ENCODE measurements at places on chromosomes 1 and 21.

DNA sequence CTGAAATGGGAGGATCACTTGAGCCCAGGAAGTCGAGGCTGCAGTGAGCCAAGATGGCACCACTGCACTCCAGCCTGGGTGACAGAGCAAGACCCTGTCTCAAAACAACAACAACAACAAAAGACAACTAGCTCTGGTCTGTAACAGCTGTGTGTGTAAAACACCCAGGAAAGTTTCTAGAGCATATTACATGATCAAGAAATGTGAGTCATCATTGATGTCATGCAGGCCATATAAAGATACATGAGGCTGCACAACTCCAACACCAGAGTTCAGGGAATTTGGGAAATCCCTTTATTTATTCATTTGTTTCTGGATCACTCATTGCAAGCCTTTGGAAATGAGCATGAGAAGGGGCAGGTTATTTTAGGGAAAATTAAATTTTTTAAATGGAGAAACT lies 50.3 kb upstream of the CTPS1 start:
- DNase-seq, result no peak

DNA sequence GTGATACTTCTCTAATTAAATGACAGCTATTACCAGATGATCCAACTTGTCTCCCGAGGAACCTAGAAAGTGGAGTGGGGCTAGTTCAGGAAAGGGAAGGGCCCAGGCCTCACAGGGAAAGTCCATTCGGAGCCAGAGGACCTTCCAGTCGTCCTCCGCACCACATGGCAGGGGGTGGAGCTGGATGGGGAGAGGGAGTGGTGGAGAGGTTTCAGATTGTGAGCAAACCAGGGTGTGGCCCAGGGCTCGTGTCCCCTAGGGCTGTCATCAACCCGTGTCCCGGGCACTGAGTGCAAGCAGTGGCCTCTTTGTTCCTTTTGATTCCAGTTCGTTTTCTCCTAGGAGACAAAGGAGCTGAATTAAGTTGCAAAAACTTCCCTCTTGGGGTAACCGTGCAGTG lies 114.9 kb downstream of the HUNK start:
- no peak for DNase-seq

DNA sequence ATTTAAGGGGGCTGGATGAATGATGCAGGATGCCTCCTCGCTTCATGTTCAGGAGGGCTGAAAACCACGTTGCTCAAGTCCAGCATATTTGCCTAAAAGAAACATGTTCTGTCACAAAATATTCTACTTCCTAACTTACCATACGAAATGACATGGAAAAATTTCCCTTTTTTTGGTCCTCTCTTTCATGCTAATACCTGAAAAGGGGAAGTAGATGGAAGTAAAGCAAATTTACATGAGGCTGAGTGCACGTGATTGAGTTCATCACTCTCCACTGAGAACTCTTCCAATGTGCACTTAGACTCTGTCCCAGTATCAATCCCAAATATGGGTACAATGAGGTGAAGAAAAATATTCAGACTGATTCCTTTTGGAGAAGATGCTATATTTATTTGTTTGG lies 23.0 kb downstream of the XCL2 start:
- DNase-seq, result no peak

DNA sequence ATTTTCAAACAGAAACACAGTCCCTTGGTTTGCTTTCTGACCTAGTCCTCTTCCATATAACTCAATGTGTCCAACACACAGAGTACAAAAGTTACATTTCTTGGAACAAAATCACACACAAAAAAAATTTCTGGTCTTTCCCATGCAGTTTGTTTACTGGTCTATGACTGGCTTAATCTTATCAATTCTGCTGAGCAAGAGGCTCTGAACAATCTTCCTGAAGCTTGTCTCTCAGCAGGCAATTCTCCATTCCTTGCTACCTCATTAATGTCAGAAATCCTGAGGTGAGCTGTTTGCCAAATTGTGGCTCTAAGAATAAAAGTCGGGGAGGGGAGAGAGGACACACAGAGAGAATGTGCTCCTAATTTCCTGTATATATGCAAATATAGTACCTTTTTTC lies 423.6 kb downstream of the HLX start:
- no peak for DNase-seq

GRCh38 chr1:147723691-147724323 lies 36.6 kb downstream of the GJA5 start:
- DNase-seq, result no peak

GRCh38 chr1:164805399-164805798 lies 246.4 kb downstream of the PBX1 start:
- no peak for DNase-seq

DNA sequence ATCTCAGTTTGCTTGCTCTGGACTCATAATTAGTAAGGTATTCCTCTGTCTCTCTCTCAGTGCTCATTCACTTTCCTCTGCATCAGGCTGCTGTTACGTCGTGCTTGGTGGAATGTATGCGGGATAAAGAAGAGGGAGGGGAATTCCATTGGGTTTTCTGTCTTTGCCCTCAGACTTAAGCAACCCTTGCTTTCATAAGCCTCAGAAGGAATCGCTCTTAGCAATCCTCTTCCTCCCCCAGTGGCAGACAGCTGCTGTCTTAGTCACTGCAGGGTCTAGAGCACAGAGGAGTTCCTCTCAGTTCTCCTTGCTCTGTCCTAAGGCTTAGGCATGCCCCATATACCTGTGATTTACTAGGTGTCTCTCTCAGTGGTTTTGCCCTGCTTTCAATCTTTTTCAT lies 19.1 kb upstream of the NTMT2 start:
- DNase-seq, result peak; percentile 84

DNA sequence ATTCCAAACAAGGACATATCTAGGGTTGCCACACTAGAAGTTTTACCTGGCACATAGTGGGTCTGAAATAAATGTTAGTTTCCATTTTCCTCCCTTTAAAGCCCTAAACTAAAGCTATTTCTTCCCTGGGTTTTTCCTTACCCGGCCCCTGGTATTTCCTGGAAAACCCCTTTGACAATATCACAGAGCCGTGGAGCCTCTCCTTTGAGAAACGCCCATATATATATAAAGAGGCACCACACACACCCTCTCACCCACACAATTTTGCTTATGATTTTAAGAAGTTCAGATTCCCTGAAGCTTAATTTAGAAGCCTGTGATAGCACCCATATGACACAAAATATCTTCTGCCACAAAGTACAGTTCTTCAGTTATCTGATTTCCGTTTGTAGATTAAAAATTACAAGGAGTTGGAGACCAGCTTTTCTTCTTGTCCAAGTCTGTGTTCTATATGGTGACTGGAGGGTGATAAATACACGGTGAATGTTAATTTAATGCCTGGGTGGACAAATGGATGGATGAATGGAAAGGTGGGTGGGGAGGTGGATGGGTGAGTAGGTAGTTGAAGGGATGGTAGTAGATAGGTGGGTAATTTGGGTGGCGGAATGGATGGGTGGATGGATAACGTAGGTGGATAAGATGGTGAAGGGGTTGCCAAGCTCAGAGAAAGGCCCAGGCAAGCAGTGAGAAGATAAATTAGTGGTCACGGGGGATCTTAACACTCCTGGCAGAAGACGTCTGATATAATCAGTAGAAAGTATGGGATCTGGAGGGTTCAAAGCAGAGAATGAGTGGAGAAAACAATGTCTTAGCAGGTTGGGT lies 154.4 kb upstream of the FGGY start:
- no peak for DNase-seq

- DNase-seq, result no peak
Observed at GRCh38 chr1:116697548-116698243, 30.2 kb upstream of the IGSF3 start.

DNA sequence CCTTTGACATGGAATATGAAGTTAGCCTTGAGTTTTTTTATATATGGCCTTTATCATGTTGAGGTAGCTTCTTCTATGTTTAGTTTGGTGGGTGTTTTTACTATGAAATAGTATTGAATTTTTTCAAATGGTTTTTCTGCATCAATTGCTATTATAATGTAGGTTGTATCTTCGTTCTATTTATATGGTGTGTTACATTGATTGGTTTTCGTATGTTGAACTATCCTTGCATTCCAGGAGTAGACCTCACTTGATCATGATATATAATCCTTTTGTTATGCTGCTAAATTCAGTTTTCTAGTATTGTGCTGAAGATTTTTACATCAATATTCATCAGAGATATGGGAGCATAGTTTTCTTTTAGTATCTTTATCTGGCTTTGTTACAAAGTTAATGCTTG lies 55.8 kb downstream of the C1orf198 start:
- DNase-seq, result no peak

DNA sequence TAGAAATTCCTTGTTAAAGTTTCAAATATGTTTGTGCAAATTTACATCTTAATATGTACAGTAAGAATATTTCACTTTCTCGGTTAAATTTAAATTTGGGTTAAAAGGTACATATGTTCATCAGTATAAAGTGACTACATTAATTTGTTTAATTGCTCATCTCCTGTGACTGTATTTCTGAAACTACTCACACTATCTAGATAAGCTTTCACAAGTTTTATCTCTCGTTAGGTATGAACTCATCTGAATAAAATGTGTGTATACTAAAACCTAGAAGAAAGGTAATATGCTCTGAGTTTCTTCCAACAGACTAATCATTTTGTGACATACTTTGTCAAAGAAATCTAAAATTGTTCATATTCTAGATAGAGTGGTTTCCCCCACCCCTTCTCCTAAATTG lies 150.7 kb downstream of the PATJ start:
- no peak for DNase-seq

DNA sequence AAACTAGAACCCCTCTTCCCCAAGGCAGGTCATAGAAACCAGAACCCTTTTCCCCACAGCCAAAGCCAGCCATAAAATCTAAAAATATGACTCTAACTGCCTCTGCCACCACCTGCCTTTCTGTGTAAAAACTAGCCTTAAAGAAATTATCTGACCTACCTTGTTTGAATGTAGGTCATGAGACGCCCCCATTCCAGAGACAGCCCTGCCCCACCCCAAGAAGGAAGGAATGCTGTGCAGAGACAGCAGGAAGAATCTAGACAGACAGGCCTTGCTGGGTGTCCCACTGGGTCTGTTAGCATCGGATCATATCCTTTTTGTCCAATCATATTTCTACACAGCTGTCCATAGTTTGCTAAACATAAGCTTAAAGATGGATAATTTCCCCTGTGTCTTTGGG lies 128.4 kb upstream of the RAB4A start:
- no peak for DNase-seq

DNA sequence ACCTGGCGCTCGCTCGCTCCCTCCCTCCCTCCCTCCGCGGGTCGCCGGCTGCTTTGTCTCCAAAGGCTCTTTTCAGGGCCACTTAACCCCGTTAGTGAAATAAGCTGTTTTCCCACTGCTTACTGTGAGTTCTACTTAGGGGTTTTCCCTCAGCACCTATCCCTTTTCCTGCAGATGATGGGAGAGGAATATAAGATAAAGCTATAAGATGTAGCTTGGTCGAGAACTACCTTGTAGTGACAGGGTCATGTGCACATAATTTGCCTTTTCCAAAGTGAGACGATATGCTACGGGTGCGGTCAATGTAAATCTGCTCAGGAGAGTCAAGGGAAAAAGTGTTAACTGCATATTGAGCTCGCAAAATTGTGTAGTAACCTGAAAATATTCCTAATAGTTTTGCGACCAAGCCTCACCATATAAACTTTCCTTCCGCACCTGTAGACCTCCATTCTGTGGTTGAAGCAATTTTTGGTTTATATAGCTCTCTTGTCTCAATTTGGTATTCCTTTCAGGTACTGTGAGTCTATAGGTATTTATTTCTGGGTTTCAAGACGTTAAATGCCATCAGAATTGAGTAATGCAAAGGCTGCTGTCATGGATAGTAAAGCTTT lies 55.8 kb upstream of the BOLA1 start:
- DNase-seq, result no peak

GRCh38 chr1:162189345-162189744 lies 119.9 kb downstream of the NOS1AP start:
- no peak for DNase-seq

- DNase-seq, result no peak
Observed at GRCh38 chr1:116586741-116587143, 15.9 kb upstream of the CD58 start.

GRCh38 chr1:145997016-145997717 lies 788 bp upstream of the TXNIP start:
- no peak for DNase-seq

- DNase-seq, result no peak
Observed at GRCh38 chr1:235329139-235329902, 951 bp downstream of the GGPS1 start.

DNA sequence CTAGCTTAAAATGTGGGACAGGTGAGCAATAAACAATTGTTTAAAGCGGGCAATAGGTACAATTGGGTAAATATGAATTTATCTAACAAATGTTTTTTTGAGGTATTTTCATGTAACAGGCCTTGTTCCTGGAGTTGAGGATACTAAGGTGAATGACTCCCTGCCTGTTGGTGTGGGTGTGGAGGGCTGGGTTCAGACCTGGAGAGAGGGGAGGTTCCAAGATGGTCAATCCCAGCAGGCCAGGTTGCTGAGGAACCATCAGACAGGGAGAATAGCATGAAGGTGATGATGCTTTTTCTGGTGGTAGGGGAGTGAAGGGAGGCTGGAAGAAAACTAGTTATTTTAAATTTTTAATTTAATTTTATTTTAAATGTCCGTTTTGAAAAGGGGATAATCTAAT lies 46.3 kb downstream of the CDC14A start:
- DNase-seq, result no peak

DNA sequence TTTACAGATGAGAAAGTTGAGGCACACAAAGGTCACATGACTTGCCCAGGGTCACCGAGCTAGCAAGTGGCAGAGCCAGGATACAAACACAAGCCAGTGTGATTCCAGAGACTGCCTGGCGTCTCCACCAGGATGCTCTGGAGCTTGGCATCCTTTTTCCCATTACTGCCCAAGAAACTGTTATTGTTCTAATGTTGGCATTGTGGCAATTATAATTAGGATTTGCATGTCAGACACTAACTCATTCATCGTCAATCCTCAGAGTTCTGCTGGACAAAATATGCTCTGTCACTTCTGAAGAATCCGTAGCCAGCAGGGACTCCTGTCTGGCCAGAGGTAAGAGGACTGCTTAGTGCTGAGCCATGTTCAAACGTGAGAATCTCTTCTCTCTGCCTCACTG lies 8.8 kb downstream of the KAZN start:
- no peak for DNase-seq

DNA sequence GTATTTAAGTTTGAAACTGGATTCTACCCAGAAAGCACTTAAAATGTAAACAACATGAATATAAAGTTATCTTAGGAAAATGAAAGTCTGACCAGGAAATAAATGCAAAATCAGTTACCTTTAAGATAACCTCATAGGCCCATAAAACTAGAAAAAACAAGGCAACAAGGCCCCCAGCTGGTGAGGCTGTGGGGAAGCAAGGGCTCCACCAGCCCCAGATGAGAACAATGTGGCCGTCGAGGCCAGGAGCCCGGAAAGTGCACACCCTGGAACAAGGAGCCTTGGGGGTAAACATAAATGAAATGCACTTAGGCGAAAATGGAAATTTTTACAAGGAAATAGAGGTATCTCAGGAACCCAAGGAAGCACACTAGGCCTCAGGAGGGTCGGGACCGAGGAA lies 37.9 kb upstream of the BMP8B start:
- no peak for DNase-seq

DNA sequence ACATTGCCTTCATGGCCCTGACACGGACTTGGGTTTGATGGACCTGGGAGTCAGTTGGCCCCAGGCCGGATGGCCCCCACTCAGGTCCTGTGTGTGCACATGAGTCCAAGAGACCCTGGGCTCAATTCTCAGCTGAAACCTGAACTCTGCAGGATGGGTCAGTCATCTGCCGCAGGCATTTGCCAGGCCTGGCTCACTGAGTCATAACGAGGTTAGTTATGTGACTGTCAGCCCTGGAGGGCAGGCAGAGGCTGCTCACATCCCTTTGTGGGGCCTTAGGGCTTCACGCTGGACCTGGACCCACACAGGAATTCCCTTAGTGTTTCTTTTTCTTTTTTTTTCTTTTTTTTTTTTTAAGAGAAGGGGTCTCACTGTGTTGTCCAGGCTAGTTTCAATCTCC lies 46.5 kb downstream of the PSMG1 start:
- DNase-seq, result no peak

All from non-pigmented ciliary epithelial cell (primary cell).